ENCODE measurements at places on chromosomes 6 and 20.

DNA sequence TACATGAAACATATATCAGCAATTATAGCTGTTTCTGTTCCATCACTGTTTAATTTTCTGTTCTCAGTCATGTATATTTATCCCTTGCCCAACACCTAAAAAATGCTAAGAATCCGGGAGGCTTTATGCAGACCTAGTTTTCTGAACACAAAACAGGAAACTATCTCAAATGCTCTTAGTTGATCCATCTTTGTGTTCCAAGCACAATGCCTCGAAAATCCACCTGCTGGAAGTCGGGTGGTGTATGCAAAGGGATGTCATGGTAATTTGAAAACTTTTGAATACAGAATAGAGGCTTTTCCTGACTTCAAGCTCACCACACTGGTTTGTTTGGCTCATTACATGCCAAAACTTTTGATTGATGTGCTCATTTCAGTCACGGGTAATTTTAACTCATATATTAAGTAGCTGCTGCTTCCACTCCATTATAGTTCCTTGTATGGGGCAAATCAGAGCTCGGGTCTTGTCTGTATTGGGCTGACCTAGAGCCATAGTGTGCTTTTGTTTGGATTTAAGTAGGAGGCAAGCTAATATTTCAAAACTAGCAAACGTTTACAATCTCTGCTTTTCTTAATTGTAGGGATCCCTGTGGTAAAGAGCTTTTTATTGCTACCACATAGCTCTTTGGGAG is 646.5 kb upstream of the EPHA7 start:
- DNase-seq: no peak

DNA sequence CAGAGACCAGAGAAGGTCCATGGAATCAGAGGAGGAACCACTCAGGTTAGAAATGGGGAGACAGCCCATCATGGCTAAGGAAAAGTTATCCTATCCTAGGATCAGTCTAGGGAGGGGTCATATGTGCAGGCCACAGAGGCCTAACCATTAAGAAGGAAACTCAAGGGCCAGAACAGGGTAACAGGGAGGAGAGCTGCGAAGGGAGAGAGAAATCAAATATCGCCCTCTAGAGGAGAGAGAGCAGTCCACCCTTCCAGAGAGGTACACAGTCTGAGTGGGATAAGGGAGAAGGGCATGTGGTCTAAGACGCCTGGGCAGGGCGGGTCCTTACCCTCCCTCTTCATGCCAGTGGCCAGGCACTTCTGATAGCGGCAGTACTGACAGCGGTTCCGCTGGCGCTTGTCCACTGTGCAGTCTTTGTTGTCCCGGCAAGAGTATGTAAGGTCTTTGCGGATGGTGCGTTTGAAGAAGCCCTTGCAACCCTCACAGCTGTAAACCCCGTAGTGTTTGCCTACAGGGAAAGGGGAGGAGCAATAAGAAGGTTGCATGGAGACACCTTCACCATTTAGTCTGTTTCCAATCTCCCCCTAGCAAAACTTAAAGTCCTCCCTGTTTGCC is 2.9 kb downstream of the RXRB start:
- DNase-seq: peak; percentile 76

DNA sequence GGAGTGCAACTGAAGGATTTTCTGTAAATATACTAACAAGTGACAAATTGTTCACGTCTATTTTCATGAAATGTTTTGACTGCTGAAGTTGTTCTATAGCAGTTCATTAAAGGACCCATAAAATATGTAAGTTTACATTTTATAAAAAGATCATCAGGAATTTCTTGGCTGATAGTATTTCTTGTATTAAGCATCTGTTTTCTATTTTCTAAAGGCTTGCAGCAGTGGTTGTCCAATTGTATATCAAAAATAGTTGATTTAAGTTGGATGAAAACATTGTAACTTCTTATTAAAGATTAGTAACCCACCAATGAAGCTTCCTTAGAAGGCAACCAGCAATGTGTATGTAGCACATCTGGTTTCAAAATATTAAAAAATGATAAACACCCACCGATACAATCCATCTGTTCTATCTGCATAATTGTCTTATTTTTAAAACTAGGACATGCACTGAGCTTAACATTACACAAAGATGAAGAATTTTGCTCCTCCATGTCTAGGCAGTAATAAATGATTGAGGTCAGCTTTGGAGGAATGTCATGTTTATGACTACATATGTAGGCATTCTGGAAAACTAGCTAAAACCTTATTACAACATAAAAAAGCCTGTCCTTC is 301.3 kb upstream of the TCF21 start:
- DNase-seq: no peak

DNA sequence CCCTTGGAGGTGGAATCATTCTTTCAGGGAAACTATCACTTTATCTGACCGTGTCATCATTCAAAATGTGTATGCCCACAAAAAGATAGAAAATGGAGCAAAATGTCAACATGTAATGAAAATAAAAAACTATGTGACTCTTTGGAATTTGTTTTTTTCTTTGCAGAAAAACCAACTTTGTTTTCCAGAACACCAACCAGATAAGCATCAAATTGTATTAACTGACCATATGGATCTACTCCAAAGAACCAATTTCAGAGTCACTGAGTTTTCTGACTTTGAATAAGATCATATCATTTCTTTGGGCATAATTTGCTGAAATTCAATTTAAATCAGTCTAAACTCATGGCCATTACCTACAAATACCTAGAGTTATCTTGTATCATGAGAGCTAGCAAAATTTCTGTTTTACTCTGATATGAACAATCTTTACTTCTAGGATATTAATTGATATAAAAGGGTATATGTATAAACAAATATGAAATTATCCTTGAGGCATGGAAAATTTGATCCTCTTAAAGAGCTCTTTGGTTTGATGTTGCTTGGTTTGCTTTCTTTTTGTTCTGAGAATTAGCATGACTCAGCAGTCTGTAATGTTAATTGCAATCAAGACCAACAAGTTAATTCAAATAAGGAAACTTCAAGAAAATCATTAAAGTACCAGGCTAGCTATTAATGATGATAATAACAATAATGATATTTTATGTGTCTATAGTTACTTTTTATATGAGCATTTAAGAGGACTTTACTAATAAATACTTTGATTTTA is 444.4 kb upstream of the MARCKS start:
- DNase-seq: no peak

DNA sequence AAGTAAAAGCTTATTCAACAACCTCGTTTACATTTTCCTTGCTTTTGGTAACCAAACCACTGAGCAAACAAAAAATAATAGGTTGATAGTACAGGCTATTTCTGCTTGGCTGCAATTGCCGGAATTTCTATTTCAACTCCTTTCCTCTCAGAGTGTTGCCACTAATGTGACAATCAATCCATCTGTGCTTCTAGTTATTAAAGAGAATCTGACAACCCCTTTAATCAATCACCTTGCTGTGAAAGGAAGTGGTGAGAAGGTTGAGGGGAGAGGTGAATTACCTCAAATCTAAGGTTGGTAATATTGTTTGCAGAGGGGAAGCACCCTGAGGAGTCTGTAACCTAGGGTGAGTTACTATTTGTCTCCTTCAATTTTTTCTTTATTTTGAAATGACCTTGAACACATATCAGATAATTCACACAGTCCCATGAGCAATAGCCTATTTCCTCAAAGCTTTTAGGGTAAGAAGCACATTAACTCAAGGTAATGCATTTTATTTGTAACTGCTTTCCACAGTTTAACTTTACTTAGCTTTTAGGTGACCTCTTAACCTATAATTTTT is 603.4 kb downstream of the MMUT start:
- no peak for DNase-seq

DNA sequence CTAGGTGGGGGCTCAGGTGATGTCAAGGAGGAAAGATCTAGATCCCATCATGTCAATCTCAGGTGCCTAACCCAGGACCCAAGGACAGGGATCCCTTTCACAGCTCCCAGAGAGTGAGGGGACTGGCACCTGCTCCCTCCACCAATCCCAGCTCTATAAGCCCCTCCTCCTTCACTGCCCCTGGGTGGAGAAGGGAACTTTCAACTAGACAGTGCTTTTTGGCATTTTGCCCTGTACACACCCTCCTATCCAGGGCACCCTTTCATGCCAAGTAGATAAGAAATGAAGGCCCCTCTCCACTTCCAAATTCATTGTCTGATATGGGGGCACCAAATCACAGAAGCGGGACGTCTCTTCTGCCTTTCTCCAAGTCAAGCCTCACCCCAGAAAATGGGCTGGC is 61.6 kb downstream of the MDGA1 start:
- DNase-seq: no peak

DNA sequence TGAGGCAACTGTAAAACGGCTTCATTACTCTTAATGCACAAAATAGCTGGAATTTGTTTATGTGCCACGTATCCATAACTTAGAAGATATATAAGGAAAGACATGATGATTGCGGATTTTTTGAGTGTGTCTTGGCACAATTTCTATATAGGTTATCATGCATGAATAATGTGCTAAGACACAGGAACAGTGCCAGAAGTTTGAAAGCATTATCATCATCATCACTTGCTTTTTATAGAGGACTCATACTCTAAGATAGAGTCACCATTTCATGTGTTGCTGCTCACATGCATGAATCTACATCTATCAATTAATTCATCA is 113.4 kb downstream of the ELOVL4 start:
- DNase-seq: no peak

DNA sequence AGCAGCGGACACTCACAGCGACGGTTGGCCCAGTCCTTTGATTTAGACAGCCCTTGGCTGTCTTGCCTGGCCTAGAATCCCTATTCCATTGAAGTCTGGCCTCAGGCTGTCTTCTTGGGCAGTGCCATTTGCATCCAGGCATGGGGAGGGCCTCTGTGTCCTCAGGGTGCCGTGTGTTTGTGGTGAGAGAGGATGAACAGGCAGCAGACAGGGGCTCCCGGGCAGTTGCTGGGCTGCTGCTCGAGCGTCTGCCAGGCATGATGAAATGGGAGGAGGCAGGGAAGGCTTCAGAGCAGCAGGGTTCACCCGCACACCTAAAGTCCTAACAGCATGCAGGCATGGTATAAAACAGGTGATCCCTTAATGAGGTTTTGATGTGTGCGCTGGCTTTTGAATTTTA is 126.9 kb downstream of the SOBP start:
- DNase-seq: no peak

GRCh38 chr6:148383658-148384368 is 41.2 kb downstream of the SASH1 start:
- no peak for DNase-seq

- DNase-seq: no peak
These were observed 580.7 kb downstream of the RFPL4B start for GRCh38 chr6:112927641-112928320.

DNA sequence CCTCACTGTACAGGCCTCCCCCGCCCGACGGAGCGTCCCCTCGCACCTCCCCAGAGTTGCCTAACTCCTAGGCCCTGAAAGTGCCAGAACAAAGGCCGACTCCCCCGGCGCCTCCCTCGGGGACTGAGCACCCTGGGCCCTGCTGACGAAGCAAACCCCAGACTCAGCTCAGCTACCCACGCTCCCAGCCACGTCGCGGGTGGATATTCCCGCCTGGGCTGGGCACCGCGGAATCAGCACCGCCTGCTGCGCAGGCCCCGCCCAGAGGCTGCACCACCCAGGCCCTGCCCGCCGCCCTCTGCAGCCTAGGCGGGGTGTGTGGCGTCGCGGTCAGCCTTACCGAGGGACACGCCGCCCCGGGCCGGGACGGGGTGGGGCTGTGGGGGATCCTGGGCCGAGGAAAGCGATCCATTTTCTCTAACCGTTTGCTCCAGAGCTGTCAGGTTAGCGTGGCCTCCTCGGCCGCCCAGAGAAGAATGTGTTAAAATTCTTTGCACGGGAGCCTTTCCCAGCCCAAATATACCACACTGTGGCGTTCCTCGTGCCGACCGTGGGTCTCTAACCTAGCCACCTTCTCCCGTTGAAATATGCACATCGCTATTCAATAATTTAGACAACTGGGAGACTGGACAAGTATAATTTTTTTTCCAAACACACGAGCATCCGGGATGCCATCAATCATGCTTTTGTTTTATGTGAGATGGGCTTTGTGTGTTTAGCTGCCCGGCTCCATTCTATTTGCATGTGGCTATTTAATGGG is 31.4 kb downstream of the TFAP2A start:
- DNase-seq: peak; percentile 36

DNA sequence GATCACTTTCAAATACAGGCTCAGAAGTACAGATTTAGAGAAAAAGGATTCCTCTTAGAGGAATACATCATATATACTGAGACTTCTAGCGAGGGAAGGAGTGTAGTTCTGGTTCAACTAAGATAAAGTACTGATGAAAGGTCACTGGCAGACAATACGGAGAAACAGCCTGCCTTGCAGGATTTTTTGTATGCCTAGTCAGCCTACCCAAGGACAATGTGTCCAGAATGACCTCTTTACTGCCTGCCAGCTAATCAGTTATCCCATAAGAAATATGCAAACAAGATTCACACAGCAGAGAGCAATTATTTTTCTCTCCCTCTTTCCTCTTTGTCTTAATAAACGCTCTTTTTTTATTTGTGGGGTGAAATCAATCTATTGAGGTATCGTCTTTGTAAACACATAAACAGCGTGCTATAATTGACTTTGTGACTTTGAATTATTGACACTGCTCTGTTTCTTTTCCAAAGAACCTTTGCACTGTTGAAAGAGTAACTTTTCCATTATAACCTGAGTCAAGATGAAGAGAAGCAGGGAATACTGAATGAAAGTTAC is 1.4 kb upstream of the TSPYL4 start:
- peak; percentile 49 for DNase-seq

GRCh38 chr6:142185641-142186040 is 38.6 kb downstream of the VTA1 start:
- no peak for DNase-seq

- DNase-seq: no peak
These were observed 159.2 kb downstream of the GMPR start for GRCh38 chr6:16397623-16398022.

DNA sequence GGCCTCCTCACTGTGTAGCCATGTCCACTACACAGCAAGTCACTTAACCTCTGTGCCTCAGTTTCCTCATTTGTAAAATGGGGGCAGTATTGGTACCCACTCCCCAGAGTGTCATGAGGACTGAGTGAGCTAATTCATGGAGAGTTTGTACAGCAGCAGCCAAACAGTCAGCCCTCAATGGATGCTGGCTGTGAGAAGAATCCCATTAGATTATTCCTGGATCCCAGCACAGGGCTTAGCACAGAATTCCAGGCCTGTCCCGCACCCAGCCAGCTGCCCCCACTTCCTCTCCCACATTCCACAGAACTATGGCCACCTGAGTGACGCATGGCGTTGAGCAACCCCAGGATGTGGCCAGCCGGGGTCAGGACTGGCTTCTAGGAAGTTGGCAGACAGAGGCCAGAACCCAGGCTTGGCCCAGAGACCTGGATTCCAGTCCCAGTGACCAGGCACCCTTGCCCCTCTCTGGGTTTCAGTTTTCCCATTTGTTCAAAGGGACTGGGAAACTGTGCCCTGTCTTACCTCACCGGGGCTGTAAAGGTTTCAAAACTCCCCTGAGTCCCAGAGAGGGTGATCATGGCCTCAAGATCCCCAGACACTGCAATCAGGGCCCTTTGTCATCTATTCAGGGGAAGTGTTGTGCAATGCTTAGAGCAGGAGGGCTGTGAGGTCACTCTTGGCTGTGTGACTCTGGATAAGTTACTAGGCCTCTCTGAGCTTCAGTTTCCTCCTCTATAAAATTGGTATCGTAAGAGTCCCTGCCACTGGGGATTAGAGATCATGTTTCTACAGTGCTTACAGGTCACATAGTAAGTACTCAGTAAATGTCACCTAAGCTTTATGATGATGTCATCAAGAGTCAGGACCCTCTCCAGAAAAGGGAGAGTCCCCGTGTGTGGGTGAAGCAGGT is 3.0 kb upstream of the TGM2 start:
- DNase-seq: peak; percentile 70

Data from HuH-7 (cell line).